Stimulated activated CD8-positive, alpha-beta memory T cell treated with anti-CD3 and anti-CD28 coated beads, Interleukin-2, amount 100 ng/mL, for 1 hour (primary cell): ENCODE measurements at places on chromosomes 12 and 14.

- DNase-seq, result no peak
Measured at GRCh38 chr14:35394326-35395013, 10.1 kb downstream of the NFKBIA start.

DNA sequence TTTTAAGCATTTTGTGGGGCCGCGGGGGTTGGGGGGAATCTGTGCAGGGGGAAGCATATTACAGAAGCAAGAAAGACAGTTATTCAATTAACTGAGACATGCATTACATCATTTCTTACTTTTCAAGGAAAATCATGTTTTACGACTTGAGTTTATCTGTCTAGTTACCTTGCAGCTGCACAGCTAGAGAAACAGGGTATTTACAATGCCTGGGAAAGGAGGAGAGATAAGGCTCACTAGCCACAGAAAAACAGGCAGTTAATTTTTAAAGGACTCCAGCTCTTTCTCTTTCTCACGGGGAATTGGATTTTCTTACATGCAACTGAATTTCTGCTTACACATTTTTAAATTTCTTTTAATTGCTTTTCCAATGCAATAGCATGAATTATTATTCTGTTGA is 22.2 kb downstream of the FCF1 start:
- no peak for DNase-seq

DNA sequence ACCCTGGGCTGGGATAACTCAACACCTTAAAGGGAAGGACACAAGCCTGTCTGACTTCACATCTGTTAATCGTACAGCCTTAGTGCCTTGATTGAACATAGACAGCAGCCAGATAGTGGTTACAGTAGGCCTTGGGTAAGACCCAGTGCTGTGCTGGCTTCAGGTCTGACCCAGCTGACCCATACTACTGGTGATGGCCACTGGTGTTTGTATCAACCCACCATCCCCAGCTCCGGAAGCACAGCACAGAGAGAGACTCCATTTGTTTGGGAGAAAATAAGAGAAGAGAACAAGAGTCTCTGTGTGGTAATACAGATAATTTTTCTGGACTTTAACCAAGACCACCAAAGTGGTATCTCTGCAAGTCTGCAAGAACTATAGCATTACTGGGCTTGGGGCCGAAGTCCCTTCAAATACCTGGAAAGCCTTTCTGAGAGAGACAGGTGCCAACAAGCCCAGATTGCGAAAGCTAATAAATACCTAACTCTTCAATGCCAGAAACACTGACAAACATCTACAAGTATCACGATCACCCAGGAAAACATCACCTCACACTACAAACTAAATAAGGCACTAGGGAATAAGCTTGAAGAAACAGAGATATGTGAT is 330.1 kb upstream of the GARIN2 start:
- DNase-seq, result no peak

- peak; percentile 69 for DNase-seq
Measured at GRCh38 chr14:103628684-103629502, at the start of gene KLC1. Gene KLC1, plus strand, starts transcription at chr14:103629211. Its CDS starts 25,354 bp downstream, at chr14:103654565.

DNA sequence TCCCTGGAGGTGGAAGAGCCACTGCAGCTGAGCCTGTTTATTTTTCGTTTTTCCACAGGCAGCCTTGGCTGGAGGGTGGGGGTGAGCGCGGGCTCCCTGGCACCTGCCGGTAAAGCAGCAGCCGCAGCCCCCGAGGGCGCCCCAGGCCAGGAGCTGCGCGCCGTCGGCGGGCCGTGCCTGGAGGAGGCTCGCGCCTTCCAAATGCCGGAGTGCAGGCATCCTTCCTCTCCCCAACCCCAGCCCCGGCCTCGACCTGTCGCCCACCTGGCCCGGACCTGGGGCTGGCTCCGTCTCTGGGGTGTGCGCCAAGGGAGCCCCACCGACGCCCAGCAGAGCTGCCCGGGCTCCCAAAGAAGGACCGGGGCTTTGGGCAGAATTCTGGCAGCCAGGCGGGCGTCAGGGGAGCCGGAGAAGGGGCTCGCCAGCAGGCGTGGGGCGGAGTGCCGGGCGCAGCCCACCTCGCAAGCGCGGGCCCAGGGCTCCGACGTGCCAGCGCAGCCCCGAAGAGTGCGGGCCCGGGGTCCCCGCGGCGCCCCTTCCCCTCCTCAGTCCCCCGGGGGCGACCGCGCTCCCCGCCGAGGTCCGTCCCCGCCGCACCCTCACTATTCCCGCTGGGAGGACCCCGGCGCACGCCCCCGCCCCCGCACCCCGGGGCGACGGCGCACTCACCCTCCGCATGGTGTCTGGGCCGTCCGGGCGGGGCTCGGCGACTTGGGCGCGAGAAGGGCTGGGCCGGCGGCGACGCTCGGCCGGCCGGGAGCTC is 130.3 kb downstream of the NDUFA12 start:
- DNase-seq, result no peak

DNA sequence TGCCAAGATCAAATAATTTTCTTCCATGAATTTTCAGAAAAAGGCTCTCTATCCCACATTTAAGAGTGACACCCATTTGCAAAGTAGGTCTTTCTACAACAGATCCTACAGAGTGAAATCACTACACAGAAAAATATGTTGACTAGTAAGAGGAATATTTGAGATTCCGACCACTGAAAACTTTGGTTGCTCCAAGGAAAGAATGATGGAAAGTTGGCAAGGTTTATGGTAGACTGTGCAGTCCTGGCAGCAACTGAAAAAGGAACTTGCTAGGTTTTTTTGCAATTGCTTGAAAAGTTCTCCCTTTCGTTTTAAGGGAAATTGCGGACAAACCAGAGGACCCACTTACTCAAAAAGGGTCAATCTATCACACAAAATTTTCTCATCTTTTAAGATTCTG is 83.1 kb upstream of the TSPAN8 start:
- no peak for DNase-seq

DNA sequence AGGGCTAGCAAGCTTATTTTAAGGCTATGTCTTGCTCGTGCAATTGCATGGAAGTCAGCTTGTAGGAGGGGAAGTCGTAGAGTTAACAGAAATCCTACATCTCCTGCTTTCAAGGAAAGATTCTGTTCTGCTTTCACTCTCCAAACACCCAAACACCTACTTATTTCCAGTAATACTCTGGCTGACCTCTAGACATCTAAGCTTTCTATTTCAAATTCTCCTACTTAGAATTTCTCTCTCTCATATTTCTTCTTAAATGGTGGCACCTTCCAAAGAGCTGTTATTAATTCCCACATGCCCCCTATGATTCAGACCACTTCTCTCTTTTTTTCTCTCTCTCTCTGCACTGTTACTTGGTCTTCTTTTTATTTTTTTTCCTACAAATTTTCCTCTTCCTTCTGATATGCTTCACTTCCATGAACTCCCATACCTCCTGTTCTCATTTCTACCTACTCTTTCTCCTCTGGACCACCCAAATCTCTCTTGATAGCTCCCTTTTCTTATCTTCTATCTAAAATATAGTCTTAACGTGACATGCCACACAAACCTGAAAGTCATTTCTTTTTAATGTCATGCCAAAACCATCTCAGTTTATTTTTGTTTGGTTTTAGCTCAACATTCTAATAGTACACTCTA is 90.8 kb downstream of the RPS6KA5 start:
- no peak for DNase-seq

- no peak for DNase-seq
Measured at GRCh38 chr14:105100910-105101309, 35.7 kb upstream of the GPR132 start.

- DNase-seq, result no peak
Measured at GRCh38 chr12:49339464-49339861, 2.5 kb upstream of the C1QL4 start.

GRCh38 chr12:117036547-117036946 is 62.7 kb downstream of the TESC start:
- DNase-seq, result no peak

DNA sequence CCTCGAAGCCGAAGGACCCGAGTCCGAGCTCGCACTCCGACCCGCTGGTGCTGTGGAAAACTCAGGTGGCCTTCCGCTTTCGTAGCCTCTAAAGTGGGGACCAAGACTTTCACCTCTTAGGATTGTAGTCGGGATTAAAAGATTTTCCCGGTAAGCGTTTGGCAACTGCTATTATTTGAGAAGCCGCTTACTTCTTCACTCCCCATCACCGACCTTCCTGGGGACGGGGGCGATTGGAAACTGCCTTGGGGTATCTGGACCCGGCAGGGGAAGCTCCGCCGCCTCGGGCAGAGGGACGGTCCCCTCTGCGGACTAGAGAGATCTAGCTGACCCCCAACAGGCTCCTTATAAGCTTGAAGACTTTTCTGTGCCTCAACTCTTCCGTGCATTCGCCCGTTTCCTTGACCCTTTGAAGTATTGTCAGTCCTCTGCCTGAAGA is 659 bp downstream of the TRAFD1 start:
- DNase-seq, result no peak

DNA sequence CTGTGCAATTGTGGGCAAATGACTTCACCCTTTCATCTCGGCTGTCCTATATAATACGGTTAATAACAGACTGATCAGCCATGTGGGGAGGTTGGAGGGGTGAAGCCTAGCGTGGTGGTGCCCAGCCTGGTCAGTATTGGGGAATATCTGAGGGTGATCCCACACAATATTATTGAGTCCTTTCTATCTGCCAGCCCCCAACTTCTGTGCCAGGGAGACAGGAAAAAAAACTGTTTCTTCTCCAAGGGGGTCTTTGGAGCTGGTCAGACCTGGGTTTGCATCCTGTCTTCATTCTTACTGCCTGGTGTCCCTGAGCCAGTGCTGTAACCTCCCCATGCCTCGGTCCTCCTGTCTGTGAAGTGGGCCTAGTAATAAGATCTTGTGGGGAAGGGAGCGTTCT is 6.5 kb downstream of the CYP46A1 start:
- DNase-seq, result no peak

GRCh38 chr12:69497308-69498026 is 27.3 kb downstream of the FRS2 start:
- no peak for DNase-seq

GRCh38 chr14:73225496-73225895 is 11.8 kb upstream of the PAPLN start:
- DNase-seq, result no peak

- no peak for DNase-seq
Measured at GRCh38 chr12:89244536-89244935, 107.8 kb downstream of the DUSP6 start.

DNA sequence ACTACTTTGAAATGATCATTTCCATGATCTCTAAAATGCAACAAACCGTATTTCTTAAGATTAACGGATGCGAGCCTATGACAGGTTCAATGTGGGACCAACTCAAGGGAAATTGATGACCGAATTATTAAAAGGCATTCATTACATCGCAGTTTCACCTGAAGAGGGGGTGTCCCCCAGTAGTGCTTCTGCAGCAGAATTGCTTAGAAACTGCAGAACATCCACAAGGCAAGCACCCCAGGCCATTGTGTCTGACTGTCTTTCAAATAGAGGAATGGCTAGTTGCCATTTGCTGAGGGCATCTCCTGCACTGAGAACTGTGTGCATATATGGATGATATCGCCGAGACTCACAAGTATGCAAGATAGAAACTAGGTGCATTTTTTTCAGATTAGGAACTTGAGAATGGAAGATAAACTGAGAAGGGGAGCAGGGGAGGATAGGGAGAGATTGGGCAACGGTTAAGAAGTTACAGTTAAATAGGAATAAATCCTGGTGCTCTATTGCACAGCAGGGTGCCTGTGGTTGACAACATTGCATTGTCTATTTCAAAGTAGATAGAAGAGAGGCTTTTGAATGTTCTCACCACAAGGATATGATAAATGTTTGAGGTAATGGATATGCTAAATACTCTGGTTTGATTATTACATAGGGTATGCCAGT is 234.3 kb upstream of the PLEKHG7 start:
- DNase-seq, result no peak

- no peak for DNase-seq
Measured at GRCh38 chr12:33323823-33324222, 115.8 kb downstream of the SYT10 start.

GRCh38 chr12:11732023-11732422 is 82.5 kb downstream of the ETV6 start:
- DNase-seq, result no peak

DNA sequence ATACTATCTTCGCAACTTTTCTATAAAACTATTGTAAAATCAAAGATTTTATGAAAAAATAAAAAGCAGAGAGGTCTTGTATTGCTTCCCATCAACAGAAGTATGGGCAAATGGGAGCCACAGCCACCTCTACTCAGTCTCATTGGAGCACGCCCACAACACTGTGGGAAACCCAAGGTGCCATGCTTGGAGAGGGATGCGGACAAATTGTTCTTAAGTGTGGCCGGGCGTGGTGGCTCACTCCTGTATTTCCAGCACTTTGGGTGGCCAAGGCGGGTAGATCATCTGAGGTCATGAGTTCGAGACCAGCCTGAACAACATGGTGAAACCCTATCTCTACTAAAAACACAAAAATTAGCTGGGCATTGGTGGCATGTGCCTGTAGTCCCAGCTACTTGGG is 498.2 kb upstream of the SOX5 start:
- DNase-seq, result no peak

DNA sequence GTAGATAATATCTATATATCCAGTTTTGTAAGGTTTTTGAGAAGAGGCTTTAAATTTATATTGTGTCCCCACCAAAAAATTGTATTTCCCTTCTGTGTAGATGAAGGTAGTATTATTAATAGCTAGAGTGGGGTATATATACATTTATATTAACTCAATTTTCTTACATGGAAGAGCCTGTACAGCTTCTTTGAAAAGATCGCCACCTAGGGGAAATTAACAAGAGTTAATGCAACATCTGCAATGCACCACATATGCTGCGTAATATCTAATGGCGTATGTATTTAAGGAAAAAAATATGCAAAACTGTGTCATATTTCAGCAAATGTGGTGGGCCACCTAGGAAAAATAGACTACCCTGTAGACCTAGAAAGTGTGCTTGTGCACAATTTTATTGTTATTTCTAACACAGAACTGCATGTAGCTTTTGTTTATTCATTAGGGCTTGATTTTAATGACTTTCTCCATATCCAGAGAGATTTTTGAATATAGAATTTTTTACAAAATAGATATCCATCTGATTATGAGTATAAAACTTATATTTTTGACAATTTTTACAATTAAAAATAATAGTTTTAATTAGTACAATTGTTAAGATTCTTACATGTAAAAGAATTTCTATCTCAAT is 14.0 kb downstream of the CCER1 start:
- no peak for DNase-seq

- no peak for DNase-seq
Measured at GRCh38 chr14:22387776-22388241, 201.2 kb downstream of the DAD1 start.

DNA sequence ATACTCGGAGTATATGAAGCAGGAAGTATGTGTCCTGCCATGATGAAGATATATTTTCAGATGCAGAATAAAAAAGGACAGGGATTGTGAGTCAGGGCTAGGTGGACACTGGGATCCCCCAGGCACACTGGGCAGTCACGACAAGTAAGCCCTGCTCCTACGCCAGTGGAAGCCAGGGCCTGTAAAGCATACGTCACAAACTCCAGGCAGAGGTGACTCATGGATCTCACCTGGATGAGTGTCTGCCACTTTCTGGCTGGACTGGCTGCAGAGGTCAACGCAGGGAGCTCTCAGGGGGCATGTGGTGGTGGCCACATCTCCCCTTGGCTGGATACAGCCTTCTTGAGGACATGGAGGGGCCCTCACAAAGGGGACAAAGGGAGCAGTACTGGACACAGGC is 262.3 kb downstream of the GLT1D1 start:
- no peak for DNase-seq
